ENCODE measurements at places on chromosomes 5 and 9.

DNA sequence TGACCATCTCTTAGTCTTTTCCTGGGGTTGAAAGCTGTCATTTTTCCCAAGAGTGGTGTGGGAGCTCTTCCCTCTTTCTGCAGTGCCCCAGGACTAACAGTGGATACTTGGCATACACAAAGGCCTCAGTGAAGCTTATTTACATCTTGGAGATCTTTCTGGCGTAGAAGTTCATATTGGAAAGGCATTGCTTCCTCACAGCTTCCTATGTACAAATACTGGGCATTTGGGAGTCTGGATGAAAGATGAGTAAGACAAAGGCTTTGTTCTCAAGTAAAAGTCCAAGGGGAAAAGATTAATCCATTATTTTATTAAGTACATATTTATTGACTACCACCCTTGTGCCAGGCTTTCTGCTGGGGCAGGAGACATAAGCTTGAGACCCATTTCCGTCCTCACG, 22.0 kb downstream of the MAP3K1 start:
- no peak for DNase-seq

DNA sequence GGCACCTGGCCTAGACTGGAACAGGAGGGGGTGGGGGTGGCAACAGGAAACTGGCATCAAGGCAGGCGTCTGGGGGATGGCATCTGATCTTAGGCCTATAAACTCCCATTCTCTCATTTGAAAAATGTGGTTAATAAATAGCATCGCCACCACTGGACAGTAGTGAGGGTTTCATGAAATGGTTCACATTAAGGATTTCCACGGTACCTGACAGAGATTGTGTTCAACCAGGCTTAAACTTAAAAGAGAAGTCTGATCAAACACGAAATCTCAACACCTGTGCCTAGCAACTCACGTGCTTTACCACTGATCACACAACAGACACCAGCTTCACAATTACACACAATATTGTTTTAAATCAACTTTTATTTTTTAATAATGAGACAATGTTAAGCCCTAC, 3.0 kb downstream of the DENND1A start:
- DNase-seq = no peak

GRCh38 chr5:150111122-150111521, 24.8 kb upstream of the CSF1R start:
- no peak for DNase-seq

- DNase-seq = no peak
Observed at GRCh38 chr5:138210985-138211384, 2.1 kb downstream of the CDC23 start.

- DNase-seq = no peak
Observed at GRCh38 chr9:124795881-124796431, 19.0 kb downstream of the OLFML2A start.

DNA sequence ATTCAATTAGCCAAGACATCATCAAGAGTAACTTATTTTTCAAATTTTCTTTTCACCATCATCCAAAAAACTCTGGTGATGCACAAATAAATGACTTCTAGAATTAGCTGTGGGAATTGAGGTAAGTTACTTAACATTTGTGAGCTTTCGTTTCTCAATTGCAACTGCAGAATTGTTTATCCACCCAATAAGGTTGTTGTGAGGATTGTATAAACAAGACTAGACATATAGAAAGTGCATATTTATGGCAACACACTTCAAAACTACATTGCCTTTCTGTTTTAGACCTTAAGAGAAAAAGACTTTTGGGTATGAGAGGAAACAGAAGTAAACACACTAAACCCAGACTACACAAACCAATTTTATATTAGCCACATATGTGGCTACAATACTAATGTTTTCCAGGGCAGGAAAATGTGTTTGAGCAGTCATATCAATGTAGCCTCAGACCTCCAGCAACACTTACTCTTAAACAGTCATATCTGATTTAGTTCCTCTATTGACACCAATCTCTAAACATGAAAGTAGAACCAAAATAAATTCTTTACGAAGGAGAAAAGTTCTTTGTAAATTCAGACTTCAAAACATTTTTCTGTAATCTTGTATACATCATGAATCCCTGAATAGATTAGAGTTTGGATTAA, 488.0 kb upstream of the CYLC2 start:
- no peak for DNase-seq

GRCh38 chr9:69805962-69806515, 14.6 kb upstream of the CFAP95 start:
- DNase-seq = no peak

DNA sequence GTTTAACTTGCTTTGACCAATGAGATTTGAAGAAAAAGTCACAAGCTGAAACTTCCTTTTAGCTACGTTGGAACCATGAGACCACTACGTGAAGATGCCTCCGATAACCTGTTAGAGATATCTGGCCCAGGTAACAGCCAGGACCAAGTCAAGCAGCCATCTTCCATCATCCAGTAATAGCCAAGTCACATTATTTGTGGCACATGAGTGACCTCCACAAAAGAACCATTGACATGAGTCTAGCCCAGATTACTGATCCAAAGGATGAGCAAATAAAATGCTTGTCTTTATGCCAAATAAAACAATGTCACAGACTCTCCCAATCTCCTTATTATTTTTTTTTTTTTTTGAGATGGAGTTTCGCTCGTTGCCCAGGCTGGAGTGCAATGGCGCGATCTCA, 1.6 kb downstream of the DEPDC1B start:
- no peak for DNase-seq

Data from stimulated activated CD4-positive, alpha-beta T cell treated with anti-CD3 and anti-CD28 coated beads, TNF-alpha, amount 100 ng/mL, for 24 hours (primary cell).